ENCODE measurements at places on chromosomes 1 and 21. TPM values are rescaled to one million over a fixed set of nuclear protein-coding genes. Genes with fewer than 3 reads are reported as not detected.

The IL20 gene
- not detected for polyA plus RNA-seq

The APCS gene
- polyA plus RNA-seq: not detected

The NRIP1 gene
- 28.2 TPM for polyA plus RNA-seq

The IRF6 gene
- polyA plus RNA-seq: 0.62 TPM

The LHX8 gene
- not detected for polyA plus RNA-seq

The PGBD5 gene
- polyA plus RNA-seq: not detected

The AMY1C gene
- polyA plus RNA-seq: not detected

The SLC6A17 gene
- polyA plus RNA-seq: not detected

The TRIM62 gene
- polyA plus RNA-seq: 2.1 TPM

The DMBX1 gene
- polyA plus RNA-seq: not detected

The SPOCD1 gene
- not detected for polyA plus RNA-seq

The SLC22A15 gene
- polyA plus RNA-seq: 33.4 TPM

The CFHR5 gene
- polyA plus RNA-seq: not detected

The OR10Z1 gene
- not detected for polyA plus RNA-seq

The OR2T29 gene
- not detected for polyA plus RNA-seq

The PSRC1 gene
- polyA plus RNA-seq: 5.8 TPM

The SEMA4A gene
- polyA plus RNA-seq: 72.3 TPM

The C4BPB gene
- not detected for polyA plus RNA-seq

The LCE2D gene
- polyA plus RNA-seq: not detected

The KRTAP11-1 gene
- polyA plus RNA-seq: not detected

The PM20D1 gene
- polyA plus RNA-seq: not detected

The PPM1J gene
- 0.41 TPM for polyA plus RNA-seq

The LCE2A gene
- not detected for polyA plus RNA-seq

The TRIM63 gene
- not detected for polyA plus RNA-seq

The SPRR2A gene
- not detected for polyA plus RNA-seq

The CYP4A22 gene
- not detected for polyA plus RNA-seq

The FCRL1 gene
- 0.16 TPM for polyA plus RNA-seq

The SLC30A7 gene
- 23.3 TPM for polyA plus RNA-seq
